ENCODE measurements at places on chromosomes 5 and 9.

DNA sequence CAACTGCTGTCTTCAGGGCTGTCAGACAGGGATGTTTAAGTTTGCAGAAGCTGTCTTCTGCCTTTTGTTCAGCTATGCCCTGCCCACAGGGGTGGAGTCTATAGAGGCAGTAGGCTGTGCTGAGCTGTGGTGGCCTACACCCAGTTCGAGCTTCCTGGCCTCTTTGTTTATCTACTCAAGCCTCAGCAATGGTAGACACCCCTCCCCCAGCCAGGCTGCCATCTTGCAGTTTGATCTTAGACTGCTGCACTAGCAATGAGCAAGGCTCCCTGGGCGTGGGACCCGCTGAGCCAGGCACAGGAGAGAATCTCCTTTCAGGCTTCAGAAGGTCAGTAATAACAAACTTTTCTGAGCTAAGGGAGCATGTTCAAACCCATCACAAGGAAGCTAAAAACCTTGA, 545.3 kb downstream of the TLE4 start:
- no peak for DNase-seq

DNA sequence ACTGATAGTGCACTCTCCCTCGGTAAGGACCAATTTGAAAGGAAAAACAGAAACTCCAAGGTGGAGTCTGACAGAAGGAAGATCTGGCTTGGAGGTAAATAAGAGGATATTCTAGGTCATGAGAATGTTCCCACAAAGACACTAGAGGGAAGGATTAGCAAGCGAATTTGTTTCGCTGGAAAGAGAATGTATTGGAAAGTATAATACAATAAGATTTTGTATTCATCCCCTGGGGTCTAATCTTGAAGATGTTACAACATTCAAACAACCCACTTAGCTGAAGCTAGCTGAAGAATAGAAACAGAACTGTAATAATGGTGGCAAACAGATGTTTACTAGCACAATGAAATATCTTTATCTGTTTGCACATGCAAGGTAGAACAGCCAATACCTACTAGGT, 158.7 kb downstream of the GNAQ start:
- no peak for DNase-seq

DNA sequence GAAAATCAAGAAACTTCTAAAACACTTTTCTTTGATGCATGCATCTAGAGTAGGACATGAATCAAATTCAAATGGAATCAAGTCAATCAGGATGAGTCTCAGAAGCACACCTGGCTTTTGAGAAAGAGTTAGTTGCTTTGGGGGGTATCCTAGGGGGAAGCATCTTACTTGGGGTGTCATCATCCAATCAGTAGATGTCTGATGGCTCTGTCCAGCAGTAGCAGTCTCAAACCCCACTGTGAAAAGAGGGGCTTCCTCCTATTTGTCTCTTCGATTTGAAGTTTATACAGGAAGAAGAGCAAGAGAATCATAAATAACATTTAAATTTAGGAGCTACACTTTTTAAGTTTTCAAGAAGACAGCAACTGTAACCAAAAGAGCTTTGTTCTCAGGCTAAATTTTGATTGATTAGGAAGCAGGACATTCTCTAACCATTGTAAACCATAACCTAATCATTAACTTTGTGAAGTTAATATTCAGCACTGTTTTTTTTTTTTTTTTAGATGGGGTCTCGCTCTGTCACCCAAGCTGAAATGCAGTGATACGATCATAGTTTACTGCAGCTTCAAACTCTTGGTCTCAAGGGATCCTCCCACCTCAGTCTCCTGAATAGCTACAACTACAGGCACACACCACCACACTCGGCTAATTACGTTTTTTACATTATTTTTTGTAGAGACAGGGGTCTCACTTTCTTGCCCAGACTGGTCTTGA, 614.7 kb downstream of the CSNK1G3 start:
- no peak for DNase-seq

DNA sequence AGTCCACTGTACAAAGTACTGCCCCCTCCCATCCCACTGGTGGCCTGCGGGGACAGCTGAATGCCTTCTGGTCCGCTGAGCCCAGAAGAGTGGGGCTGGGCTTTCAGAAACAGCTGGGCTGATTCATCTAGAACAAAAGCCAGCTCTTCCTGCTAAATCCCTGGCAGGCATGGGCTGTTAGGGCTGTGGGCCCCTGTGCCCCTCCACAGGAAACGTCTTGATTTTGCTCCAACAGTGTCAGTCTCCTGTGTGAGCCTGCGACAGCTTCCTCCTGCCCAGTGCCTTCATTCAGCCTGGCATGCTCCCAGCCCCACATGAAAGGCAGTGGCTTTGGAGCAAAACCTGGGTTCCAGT, 6.9 kb upstream of the GSN start:
- no peak for DNase-seq

- no peak for DNase-seq
These were observed 233.7 kb downstream of the ARHGEF28 start for GRCh38 chr5:73859696-73860095.

DNA sequence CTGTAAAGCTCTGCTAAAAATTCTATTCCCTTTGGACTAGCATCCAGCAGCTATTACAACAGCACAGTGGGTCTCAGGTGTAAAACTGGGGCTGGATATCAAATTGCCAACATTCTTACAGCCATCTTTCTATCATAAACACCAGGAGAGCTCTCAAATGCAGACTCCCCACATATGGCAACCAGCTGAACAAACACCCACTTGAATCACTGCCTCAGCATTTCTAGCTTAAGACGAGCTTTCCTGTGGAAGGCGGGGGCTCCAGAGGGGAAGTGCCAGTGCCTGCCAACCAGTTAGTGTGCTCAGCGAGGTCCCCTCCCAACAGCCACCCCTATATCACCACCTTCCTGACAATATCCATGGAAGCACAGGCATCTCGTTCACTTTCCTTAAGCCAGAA, 62.2 kb downstream of the IPPK start:
- no peak for DNase-seq

- no peak for DNase-seq
These were observed 4.8 kb downstream of the SUB1 start for GRCh38 chr5:32589942-32590869.
